Naive B cell (primary cell): ENCODE measurements at places on chromosomes 16 and 17.

DNA sequence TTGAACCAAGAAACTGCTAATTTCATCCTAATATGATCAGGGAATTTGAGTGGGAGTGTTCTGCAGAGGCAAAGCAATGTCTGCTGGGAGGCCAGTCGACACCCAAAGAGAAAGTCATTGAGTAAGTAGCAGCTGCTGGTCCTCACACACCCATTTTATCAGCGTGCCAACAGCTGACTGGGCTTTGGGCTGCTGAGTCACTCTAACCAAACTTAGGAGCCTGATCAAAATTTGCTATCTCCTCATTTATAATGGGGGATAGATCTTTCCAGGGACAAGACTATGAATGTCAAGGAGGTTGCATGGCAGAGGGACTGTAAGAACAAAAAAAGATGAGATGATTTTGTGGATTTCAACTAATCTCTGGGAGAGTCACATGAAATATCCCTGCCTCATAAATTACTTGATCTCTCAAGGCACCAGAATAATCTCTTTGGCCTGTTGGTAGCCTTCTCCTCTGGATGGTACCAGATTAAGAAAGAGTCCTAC lies 32.9 kb downstream of the CPSF4L start:
- no peak for DNase-seq

GRCh38 chr16:81140930-81141780 lies 45.0 kb upstream of the GCSH start:
- DNase-seq, result no peak

DNA sequence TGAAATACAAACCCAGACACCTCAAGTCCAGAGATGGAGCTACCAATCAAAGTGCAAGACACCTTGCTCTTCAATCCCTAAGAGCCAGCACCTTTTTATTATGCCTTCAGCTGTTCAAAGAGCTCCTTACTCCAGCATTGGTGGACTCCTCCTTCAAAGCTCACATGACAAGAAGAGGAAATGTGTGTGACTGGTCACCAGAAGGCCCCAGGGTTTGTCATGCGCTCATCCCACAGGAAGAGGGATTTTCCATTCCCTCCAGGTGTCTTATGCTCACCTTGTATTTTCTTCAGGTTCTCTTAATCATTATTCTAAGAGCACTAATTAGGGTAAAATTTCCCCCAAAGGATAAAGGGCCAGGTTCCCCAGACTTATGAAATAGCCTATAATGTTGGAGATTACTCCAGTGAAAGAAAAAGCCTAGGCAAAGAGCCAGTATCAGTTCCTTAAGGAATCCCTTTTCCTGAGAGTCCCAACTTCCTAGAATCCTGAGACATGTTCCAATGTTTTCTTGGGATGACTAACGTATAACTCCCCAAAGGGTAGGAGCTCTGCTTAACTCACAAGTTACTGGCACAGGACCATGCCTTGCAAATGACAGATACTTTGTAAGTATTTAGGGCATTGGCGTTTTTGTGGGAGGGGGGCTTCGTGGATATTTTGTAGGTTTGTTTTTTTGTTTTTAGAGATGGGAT lies 56.9 kb upstream of the SOX9 start:
- DNase-seq, result no peak

GRCh38 chr17:74147056-74147835 lies 56.2 kb upstream of the RPL38 start:
- DNase-seq, result no peak

- no peak for DNase-seq
Observed at GRCh38 chr17:6498901-6499540, 54.8 kb downstream of the PIMREG start.

GRCh38 chr16:371515-372301 lies 1.4 kb upstream of the MRPL28 start:
- no peak for DNase-seq

DNA sequence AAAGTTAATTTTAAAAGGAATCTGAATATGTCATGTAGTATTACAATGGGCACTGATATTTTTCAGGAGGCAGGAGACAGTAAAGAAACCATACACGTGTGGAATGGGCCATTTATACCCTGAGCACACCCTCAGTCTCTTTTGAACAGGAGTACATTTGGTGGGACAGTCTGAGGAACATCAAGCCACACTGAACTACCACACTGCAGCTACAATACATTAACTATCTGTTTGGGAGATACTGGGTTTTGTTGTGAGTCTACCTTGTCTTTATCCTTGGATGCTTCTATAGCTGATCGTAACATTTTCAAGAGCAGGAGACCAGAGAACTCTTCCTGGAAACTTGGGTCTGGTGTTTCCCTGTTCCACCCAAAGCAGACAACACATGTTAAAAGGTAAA lies 31.7 kb downstream of the HEATR6 start:
- DNase-seq, result no peak

GRCh38 chr16:1019231-1020090 lies 37.9 kb downstream of the SOX8 start:
- no peak for DNase-seq

GRCh38 chr16:88780142-88781062 lies 4.6 kb downstream of the PIEZO1 start:
- DNase-seq, result no peak

GRCh38 chr17:57256708-57257112 lies 387 bp downstream of the MSI2 start:
- no peak for DNase-seq

- peak; percentile 79 for DNase-seq
Observed at GRCh38 chr17:68346448-68346847, 55.2 kb downstream of the ARSG start.
